Right cardiac atrium (tissue), 5 donors: ENCODE measurements at places on chromosomes 16 and 17. TPM values are rescaled to one million over a fixed set of nuclear protein-coding genes. Genes with fewer than 3 reads are reported as not detected.
A peak's percentile ranks its signal among the peaks of the same experiment; 100 is the strongest.

- DNase-seq: no peak
These were observed 8.6 kb downstream of the ARHGAP17 start for GRCh38 chr16:25006504-25007056.

- peak; percentile 77 for DNase-seq
These were observed 40.6 kb downstream of the STH start for GRCh38 chr17:46039592-46040186.

DNA sequence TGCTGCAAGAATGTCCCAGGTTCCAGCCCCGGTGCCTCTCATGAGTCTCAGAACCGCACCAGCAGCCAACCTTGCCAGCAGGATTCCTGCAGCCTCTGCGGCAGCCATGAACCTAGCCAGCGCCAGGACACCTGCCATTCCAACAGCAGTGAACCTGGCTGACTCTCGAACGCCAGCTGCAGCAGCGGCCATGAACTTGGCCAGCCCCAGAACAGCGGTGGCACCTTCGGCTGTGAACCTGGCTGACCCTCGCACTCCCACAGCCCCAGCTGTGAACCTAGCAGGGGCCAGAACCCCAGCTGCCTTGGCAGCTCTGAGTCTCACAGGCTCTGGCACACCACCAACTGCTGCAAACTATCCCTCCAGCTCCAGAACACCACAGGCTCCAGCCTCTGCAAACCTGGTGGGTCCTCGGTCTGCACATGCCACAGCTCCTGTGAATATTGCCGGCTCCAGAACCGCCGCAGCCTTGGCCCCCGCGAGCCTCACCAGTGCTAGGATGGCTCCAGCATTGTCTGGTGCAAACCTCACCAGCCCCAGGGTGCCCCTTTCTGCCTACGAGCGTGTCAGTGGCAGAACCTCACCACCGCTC is 9.8 kb downstream of the ELOB start:
- no peak for DNase-seq

- no peak for DNase-seq
These were observed 22.4 kb upstream of the CBX4 start for GRCh38 chr17:79861413-79862216.

The TBC1D3G gene
- polyA plus RNA-seq: 2.7 TPM

DNA sequence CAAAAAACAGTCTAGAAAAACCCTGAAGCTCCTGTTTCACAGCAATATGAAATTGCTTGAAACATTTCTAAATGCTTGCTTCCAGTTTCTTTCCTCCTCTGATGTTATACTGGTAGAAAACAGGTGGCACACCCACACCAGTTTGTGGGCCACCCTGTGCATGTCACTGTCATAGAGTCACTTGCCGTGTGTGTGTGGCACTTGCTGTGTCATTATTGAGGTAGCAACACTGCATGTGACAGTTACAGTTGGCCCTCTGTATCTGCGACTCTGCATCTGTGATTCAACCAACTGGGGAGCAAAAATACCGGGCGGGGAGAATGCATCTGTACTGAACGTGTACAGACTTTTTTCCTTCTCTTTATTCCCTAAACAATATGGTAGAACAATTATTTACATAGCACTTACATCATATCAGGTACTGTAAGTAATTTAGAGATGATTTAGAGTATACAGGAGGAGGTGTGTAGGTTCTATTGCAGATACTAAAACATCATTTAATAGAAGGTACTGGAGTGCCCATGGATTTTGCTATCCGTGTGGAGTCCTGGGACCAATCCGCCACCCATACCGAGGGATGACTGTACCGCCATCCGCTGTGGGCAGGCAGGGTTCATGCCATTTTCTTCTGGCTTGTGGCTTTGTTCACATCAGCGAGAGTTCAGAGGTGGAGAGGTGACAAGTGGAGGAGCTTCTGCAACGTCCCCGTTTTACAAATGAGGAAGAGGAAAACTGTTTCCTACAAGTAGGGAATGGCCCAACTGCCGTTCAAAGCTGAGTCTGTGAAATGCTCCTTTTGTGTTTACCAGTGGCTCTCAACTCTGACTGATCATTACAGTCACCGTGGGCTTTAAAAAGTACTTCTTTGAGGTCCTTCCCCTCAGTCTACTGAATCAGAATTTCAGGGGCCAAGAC is 373.7 kb downstream of the SNX29 start:
- DNase-seq: no peak
